ENCODE measurements at places on chromosomes 2 and 18.

DNA sequence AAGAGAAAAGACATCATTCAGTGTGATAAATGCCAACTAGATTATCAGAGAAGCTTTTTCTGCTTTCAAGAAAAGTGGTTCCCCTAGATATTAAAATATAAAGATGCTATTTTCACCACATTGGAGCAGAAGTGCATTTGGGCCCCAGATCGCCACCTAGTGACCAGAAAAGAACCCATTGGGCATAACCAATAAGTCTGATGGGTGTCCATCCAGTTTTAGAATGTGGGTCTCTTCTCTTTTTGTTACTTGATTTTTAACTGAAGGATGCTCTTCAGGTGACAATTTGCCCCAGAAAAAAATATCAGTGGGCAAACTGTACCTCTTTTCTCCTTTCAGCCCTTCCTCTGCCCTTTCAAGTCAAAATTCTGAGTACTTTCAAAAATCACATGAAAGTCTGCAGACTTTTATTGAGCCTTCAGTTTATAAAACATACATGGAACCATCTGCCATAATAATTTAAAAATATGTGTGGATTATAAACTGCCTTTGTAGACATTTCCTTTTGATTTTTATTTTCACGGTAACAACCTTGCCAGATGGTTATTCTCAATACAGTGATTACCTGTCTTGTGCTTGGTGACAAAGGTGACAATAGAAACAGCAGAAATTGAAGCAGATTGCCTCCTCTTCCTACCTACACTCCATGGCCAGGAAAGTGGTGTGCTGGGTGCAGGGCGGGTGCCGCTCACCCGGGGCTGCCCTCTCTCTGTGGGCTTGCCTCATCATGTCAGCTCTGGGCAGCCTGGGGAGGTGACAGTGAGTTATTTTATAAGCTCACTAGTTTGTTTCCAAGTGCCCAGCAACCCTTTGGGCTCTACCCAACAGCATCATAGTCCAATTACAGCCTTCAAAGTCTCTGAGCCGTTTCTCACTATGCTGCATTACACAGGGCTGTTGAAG is 124.5 kb downstream of the DCDC2C start:
- no peak for DNase-seq

DNA sequence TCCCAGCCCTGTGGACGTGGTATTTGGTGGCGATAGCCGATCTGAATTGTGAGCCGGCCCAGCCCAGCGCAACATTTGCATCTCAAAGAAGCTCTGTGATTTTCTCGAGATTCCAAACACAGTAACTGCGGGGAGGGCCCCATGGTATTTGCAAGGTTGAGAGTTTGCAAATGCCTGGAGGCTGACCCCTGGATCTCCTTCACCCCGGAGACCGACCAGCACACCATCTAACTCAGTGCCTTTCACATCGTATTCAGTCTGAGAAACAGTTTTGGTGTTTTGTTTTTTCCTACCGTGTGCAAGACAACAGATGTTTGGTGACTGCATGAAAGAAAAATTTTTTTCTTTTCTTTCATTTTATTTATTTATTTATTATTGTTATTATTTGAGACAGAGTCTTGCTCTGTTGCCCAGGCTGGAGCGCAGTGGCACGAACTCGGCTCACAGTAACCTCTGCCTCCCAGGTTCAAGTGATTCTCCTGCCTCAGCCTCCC is 40.3 kb downstream of the MYCN start:
- DNase-seq, result no peak

DNA sequence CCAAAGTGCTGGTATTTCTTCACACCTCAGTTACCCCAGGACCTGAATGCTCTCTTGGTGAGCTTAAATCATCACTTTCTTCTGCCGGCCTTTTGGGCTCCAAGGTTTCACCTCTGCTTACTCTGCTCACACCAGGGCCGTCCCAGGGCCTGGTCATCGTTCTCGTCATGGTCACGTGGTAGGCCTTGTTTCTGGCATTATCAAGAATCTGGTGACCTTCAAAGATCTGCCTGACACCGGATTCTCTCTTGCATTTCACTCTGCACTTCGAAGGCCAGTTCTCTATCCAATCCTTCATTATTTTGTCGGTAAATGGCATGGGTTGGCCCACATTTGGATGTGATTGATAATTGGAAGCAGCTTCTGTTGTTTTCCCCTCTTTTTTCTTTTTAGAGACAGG is 80.5 kb downstream of the HRH4 start:
- DNase-seq, result no peak

- peak; percentile 17 for DNase-seq
These were observed 32.9 kb upstream of the SPTBN1 start for GRCh38 chr2:54423213-54423612.

DNA sequence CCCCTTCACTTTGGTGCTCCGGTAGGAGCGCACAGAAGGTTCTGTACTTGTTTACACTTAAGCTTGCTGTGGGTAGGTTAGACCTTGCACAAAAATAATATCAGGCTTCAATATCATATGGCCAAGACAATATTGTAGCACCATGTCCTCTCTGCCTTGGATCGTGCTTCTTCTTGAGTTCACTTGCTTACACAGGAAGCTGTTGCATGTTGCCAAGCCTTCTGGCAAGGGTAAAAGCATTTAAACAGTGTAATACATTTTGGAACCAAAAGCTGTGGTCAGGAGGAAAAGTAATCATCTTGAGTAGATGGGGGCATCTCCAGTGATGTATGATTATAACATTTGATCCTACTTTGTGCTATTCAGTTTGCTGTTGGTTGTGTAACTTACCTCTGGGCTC is 197.5 kb downstream of the LTBP1 start:
- no peak for DNase-seq

DNA sequence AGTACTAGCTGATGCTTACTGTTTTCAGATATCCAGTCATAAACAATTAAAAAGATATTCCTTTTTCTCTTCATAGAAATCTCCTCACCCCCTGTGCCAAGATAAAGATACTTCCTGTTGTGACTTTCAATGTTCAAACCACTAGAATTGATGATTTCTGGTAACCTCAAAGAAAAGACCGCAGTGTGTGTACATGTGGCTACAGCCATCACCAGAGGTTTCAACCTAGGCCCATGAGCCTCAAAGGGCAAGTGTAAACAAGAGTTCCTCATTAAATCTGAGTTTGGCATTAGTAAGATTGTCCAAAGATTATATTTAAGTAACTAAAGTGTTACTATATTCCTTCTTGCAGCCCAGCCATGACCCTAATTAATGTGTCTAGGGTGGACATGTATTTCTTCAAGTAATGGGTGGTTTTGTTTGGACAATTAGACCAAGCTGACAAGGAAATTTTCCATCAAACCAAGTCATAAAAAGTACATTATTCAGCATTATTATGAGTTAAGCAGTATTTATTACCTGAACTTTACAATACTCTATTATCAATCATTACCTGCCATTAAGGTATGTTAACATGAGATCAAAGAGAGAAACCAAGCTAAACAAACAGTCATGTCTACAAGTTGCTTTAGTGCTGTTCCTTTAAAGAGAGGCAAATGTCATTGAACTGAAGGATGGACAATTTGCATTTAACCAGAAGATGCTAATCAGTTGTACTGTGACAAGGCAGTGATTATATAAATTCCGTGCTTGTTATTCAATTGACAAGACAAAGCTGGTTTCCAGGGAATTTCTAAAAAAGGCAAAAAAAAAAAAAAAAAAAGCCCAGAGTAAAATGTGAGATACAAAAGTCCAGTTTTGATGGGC is 382.7 kb downstream of the LNPK start:
- DNase-seq, result no peak

GRCh38 chr2:74951211-74951754 is 7.2 kb upstream of the POLE4 start:
- DNase-seq, result no peak

GRCh38 chr2:27308359-27308881 is at the start of gene UCN:
Gene UCN (minus strand): TSS chr2:27308445. CDS start chr2:27307895, 550 bp downstream.
- no peak for DNase-seq

- no peak for DNase-seq
These were observed 200.8 kb upstream of the SLC35G4 start for GRCh38 chr18:11408555-11409065.

DNA sequence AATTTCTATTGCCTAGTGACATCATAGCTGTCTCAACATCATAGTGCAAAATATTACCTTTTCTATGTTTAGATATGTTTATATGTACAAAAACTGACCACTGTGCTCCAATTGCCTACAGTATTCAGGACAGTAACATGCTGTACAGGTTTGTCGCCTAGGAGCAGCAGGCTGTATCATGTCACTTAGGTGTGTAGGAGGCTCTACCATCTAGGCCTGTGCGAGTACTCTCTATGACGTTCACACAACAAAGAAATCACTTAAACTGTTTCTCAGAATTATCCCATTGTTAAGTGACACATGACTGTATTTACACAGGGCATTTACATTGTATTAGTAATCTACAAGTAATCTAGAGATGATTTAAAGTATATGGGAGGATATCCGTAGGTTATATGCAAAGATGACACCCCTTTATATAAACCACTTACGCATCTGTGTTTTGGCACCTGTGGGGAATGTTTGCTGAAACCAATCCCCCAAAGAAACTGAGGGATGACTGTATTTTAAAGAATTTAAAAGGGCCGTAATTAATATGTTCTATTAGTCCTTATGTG is 24.7 kb downstream of the IL1R2 start:
- DNase-seq, result no peak

- DNase-seq, result no peak
These were observed 16.5 kb downstream of the TWIST2 start for GRCh38 chr2:238864207-238865014.

DNA sequence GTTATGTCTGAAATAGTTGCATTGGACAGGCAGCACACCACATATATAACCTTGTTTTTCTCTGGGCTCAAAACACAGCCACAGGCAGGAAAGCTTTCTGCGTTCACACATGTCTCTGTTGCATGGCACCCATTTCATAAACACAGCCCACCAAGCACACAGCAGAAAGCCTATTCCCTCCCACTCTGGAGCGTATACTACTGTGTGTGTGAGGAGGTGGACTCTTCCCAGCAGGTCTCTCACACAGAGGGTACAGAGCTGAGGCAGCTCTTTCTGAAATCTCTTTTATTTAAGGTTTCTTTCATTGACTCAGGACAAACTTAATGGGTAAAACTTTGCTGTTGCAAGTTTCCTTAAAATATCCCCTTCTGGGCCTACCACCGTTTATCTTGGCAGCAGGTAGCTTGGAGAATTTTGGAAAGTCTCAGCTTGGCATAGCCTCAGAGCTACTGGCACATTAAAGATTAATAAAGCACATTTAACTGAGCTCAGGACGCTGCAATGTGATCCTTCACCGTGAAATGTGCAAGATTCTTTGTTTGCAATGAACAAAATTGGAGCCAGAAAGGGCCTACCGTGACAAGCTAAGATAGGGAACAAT is 105.1 kb upstream of the NCKAP5 start:
- no peak for DNase-seq

- DNase-seq, result no peak
These were observed 178.1 kb downstream of the ACOXL start for GRCh38 chr2:110910423-110910822.

DNA sequence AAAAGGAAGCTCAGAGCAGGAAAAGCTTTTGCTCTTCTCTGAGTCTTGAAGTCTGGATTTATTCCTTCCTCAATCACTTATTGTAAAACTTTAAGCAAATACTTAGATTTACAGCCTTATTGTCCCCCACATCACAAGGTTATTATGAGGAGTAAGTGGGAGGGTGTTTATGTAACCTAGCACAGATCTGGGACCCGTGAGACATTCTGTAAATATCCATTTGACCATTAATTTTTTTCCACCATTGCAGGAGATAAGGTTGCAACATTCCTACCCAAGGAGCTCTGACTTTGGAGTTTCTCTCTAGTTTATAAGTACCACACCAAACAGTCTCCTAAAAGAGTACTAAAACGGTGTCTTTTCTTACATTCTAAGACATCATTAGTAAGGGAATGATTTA is 52.1 kb upstream of the CTIF start:
- no peak for DNase-seq

DNA sequence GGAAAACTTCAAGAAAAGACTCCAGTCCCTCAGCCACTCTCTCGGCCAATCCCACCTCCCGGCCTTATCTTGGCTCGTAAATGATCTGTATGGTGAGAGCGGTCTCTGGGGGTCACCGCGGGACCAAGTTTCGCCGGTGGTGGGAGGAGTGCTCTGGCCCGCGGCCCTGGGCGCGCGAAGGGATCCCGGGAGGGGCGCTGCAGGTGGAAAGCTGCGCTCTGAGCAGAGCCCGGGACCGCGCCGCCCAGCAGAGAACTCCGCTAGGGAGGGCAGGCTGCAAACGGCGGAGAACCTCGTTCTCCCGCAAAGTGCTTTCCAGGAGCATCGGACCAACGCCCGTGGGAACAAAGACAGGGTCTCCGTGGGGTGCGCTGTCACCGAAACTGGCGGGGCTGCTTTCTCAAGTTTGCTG is 622 bp downstream of the LRP2 start:
- DNase-seq, result no peak

DNA sequence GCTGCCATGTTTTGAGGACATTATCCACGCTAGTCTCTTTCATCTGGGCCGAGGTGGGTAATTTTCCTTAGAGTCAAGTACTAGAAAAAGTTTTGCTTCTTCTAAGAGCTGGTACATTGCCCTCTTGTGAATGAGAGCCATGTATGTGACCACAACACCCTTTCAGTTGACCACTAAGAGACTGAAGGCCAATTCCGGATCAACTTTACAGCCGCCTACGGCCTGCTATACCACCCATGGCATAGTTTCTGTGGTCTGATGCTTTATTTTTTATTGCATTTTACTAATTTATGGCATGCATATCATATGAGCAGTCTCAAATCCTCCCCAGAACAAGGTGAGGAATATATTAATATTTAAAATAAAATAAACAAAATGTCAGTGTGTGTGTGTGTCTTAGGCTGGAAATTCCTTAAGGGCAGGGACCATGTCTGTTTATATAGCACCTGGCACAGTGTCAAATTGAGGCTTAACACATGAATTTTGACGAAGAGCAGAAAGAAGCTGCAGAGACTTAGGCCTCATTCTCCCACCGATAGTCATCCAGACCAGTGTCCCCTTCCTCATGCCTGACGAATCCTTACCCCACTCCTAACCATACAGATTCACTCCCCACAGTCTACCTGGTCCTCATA is 35.4 kb downstream of the PSD4 start:
- no peak for DNase-seq

- no peak for DNase-seq
These were observed 32.0 kb downstream of the EFR3B start for GRCh38 chr2:25073914-25074313.

- DNase-seq, result no peak
These were observed 60.5 kb upstream of the ALKAL2 start for GRCh38 chr2:348361-348916.

DNA sequence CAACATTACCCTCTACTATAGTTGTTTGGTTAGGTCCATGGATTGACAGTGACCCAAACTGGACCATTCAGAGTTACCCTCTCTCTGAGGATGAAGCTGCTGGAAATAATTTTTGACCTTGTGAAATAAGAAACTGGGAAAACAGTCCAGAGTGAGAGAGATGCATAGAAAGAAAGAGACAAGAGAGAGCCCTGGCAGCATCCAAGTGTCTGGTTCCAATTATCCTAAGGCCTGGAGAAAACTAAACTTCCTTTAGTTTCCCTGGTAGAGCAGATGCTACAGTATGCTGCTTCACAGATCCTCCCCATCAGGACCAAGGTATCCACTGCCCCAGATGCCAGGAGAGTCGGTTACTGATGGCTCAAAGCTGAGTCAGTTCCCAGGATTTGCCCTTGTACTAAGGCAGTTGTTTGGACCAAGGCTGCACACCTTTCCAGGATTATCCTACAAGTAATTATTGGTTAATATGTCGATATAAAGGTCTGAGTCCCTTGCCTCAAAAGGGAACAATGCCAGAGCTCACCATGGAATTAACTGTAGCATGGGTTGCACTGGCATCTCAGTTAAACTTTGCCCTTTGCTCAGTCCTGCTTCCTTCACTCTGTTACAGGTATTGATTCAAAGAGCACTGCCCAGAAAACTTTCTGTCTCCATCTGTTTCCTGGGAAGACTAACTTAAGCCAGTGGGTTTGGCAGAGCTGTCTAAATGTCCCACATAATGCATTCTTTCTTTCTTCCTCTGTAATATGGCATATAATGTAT is 14.6 kb upstream of the CHN1 start:
- no peak for DNase-seq
